ENCODE measurements at places on chromosomes 6 and 20.

DNA sequence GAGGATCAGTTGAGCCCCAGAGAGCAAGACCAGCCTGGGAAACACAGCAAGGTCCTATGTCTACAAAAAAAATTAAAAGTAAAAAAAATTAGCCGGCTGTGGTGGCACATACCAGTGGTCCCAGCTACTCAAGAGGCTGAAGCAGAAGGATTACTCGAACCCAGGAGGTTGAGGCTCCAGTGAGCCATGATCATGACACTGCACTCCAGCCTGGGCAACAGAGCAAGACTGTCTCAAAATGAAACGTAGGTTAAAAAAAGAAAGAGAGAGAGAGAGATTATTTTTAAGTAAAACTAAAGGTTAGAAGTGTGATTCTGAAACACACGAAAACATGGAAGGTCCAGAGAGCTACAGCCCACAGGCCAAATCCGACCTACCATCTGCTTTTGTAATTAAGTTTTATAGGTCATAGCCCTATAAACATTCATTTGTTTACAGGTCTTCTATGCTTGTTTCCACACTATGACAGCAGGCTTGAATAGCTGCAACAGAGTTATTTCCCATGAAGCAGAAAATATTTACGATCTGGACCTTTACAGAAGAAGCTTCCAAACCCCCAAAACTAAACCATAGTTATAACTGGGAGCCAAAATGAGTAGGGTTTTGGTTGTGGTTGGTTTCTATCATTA is 279.7 kb downstream of the GMDS start:
- DNase-seq, result no peak

DNA sequence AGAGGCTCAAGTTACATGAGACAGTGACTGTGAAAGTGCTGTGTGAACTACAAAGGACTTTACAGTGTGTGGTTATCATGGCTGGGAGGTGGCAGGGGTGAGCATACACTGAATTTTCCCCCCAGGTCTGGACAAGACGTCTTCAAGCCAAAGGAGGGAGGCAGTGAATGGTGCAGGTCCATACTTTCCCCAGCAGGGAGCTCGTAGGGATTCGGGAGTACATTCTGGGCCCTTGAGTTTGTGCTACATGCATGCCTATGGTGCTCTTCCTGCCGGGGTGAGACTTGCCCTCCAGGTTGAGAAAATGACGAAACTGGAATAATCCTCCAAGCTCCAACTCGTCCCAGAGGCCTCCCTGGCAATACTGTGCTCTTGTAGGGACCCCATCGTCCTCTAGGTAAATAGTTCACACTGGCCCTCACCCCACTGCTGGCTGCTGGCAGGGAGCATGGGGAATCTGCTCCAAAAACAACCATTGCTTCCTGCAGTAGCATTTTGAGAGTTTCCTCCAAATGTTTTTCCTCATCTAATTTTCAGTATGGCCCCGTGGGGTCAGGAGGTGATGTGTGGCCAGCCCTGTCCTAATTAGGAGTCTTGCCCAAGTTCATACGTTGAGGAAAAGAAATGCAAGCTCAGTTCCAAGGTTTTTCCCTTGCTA is 57.6 kb downstream of the ZNF831 start:
- peak; percentile 13 for DNase-seq

GRCh38 chr20:16612706-16613105 is 39.5 kb upstream of the KIF16B start:
- DNase-seq, result no peak

DNA sequence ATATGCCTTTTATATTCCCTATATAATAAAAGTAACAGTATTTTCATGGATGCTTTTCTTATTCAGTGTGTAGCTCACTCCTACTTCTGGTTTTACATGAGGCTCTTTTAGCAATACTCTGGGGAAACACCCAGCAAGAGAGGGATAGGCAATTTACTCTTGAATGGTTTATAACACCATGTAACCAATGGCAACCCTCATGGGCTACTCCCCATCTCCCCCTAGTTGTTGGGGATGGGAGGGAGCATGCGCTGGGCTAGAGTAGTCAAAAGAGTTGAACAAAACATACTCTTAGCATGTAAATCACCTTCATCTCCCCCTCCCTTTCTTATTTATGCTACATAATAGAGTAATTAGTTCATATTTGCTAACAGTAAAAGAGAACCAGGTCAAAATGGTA is 140.1 kb upstream of the LRFN2 start:
- no peak for DNase-seq

DNA sequence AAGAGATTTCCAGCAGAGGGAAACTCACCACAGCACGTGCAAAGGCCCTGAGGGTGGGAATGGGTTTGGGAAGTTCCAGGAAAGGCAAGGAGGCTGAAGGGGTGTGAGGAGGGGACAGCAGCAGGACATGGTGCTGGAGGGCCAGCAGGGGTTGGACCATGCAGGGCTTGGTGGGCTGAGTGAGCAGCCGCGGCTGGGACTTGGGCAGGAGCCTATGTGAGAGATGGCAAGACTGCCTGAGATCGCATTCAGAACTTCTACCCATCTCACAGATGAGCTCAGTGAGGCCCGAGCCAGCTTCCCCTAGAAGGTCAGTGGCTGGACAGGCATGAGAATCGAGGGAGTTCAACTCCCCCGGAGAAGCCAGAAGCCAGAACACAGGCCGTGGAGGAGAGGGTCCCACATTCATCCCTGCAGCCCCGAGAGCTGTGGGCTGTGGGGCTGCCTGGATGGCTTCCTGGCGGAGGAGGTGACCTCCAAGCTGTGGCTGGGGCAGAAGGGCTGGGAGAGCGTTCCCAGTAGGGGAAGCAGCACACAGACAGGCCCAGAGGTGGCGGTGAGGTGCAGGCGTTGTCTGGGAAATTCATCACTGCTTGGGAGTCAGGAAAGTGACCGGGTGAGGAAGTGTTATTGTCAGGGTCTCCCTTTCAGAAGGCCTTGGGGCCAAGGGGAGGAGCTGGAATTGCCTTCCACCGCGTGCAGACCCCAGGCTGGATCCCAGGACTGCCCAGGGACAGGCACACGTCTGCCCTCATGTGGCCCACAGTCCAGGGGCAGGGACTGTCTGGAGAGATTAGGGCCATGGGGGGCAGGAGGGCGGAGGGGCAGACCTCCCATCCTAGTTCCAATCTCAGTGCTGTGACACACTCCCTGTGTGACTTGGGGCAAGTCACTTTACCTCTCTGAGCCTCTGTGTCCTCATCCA is 103.8 kb downstream of the CEBPB start:
- peak; percentile 53 for DNase-seq

GRCh38 chr6:132096245-132096644 is 145.1 kb upstream of the CCN2 start:
- DNase-seq, result peak; percentile 15

- DNase-seq, result no peak
These were observed 136.0 kb upstream of the FOXQ1 start for GRCh38 chr6:1175877-1176276.

DNA sequence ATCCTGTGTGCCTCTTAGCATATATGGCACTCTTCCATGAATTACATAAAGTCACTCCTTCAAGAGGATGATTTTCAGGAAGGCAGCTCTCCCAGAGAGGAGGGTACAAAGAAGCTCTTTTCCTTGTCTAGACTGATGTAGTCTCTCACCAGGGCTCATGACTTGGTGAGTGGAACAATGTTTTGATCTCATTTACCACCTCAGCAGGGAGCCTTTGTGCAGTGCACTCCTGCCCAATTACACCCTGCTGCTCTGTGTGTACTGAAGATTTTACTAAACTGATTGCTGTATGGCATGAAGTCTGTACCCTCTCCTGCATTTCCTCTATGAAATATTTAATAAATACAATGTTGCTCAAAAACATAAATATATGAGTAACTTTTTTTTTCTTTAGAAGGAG is 598.3 kb upstream of the HS3ST5 start:
- DNase-seq, result no peak

GRCh38 chr6:4287372-4287771 is 152.0 kb upstream of the ECI2 start:
- DNase-seq, result no peak

DNA sequence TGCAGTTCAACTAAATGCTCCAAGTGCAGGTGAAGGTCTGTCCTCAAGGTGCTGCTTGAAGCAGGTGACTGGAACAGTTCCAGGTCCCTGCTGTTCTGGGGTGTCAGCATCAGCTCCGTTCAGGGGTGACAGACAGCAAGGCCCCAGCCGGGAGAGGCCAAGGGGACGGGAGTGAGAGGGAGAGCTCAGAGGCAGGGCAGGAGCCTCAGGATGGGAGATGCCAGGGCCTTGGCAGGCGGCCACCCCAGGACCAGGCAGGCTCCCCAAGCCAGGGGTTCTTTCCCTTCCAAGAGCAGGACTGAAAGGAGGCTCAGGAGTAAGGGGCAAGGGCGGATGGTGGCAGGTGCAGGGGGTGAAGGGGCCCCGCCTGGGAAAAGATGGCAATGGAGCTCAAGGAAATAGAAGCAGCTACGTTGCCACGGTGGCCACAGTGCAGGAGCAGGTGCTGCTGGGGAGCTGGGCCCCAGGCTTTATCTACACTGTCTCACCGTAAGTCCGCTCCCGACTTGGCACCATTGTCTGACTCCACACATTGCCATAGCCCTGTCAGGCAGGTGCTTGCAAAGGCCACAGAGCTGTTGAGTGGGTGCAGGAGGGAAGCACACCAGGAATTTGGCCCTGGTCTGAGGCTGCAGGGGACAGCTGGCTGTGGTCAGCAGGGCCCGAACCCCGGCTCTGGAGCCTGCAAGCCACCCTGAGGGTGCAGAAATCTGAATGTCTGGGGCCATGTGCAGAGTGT is 43.1 kb downstream of the ERMARD start:
- no peak for DNase-seq

DNA sequence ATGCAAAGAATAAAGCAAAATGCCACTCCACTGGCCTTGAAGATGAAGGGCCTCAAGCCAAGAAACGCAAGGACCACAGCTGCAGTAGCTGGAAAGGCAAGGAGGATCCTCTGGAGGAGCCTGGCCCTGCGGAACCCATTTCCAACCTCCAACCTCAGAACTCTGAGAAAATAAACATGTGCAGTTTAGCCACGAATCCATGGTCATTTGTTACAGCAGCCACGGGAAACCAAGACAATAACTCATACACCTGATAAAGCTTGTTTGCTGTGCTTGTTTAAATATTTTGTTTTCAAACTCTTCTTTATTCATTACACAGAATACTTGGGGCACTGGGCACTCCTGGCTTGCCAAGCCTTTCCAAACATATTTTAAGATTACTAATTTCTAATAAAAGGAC is 10.4 kb downstream of the SERPINB6 start:
- DNase-seq, result no peak

DNA sequence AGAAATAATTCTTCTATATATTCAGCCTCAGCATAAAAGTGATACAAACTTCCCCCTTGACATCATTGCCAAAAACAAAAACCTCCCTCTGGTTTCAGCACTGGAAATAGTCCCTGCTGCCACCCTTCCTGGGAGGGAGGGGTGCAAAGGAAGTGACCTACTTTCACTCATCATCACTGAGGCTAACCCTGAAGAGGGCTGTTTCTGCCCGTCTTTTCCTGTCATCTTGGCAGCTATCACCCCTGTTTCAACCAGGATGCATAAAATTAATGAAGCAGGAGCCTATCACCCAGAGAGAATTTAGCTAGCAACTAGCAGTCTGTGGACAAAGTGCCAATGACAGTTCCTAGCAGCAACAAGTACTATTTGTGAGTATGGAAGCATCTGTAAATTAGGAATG is 397.8 kb downstream of the LAMA2 start:
- DNase-seq, result no peak

DNA sequence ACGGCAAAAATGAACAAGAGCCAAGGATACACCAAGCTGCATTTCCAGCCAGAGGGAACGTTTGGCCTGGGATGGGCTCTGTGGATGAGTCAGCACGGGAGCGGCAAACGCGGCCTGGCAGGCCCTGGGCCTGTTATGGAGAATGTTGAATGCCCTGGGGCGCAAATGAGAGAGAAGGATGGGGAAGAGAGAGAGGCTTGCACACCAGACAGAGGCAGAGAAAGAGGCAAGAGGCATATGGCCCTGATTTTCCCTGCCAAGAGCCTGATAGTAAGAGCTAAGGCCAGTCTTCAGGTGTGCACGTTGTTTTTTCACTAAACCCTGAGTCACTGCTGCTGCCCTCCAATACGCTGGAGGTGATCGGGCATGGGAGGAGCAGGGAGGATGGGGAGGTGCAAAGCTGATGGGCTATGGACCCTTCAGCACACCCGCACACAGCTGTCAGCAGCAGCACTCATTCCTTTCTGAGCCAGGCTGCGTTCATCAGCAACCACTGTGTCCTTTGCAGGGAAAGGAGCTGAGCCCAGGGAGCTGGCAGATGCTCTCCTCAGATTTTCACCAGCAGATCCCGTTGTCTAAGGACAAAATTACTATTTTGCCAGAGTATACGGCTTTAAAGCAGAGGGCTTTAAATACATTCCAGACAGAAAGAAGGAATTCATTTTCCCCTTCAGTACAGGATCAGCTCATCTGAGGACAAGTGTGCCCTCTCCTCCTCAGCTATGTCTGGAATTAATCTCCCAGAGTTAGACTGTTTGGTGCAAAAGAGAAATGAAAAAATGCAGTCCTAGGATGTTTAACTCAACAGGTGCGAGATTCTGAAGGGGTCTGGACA is 61.7 kb upstream of the SLC22A23 start:
- peak; percentile 44 for DNase-seq

GRCh38 chr6:19736066-19736465 is 101.1 kb upstream of the ID4 start:
- no peak for DNase-seq

- no peak for DNase-seq
These were observed 67.2 kb upstream of the SNX9 start for GRCh38 chr6:157755746-157756411.

GRCh38 chr6:160088784-160089533 is 32.7 kb upstream of the SLC22A1 start:
- no peak for DNase-seq

DNA sequence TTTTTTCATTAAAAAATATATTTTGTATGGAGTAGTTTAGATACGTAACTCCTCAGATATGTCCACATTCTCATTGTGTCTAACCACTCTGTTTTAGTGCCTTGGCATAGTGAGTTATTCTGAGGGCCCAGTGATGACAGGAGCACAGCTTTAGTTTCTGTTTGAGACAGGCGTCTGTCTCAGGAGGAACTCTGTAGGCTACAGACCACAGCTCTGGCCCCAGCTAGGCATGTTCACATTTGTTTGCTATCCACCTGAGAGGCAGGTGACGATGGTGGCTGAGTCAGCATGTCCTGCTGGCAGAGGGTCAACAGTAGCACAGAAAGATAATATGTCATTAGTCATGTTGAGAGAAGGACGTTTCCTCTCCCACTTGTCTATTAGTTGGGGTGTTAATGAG is 16.3 kb downstream of the LRRC1 start:
- DNase-seq, result peak; percentile 51

- no peak for DNase-seq
These were observed at the start of gene EGFL8 for GRCh38 chr6:32164295-32164694. Gene EGFL8 (plus strand): TSS chr6:32164595. CDS start chr6:32166166, 1,571 bp downstream.

DNA sequence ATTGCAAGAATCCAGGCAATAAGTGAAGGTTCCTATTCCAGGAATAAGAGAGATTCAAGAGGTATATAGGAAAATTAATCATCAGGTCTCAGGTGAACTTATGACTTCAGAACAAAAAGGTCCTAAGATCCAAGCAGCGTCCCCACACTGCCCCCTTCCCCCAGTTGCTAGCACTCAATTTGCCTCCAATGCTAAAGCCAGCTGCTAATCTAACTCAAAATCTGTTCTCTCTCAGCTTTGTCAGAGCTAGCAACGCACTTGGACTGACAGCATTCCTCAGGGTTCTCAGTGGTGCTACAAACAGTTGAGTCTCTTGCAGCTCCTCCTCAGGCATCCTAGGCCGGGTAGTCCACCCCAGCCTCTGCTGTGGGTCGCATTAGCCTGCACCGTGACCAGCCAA is 148.3 kb downstream of the RFX6 start:
- no peak for DNase-seq

- DNase-seq, result no peak
These were observed 12.4 kb upstream of the PDE7B start for GRCh38 chr6:135839121-135839520.

Data from HepG2 (cell line).